ENCODE measurements at places on chromosomes 12 and 14.
A peak's percentile ranks its signal among the peaks of the same experiment; 100 is the strongest.

DNA sequence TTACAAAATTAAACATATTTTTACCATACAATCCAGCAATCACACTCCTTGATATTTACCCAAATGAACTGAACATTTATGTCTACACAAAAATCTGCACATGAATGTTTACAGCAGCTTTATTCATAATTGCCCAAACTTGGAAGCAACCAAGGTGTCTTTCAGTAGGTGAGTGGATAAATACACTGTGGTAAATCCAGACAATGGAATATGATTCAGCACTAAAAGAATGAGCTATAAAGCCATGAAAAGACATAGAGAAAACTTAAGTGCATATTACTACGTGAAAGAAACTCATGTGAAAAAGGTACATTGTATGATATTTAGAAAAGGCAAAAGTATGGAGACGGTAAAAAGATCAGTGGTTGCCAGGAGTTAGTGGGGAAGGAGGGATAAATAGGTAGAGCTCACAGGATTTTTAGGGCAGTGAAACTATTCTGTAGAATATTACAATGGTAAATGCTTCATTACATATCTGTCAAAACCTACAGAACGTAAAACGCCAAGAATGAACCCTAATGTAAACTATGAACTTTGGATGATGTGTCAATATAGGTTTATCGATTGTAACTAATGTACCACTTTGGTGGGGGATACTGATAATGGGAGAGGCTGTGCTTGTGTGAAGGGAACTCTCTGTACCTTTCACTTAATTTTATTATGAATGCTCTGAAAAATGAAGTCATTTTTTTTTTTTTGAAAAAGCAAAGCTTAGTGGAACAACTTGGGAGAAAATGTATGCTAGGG is 295.7 kb downstream of the CEP128 start:
- DNase-seq, result no peak

GRCh38 chr14:71607056-71607455 is 325.2 kb upstream of the RGS6 start:
- DNase-seq, result no peak

DNA sequence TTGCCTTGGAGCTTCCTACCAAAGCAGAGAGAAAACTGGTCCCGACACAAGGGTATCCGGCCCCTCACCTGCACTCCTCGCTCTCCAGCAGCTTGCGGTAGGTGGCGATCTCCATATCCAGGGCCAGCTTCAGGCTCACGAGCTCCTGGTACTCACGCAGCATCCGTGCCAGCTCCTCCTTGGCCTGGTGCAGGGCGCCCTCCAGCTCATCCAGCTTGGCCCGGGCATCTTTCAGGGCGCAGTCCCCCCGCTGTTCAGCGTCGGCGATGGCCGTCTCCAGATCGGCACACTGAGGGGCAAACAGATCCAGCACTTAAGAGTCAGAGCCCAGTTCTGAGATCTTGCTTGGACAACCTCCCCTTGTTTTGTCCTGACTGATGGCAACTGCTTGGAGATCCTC is 13.7 kb downstream of the KRT72 start:
- no peak for DNase-seq

DNA sequence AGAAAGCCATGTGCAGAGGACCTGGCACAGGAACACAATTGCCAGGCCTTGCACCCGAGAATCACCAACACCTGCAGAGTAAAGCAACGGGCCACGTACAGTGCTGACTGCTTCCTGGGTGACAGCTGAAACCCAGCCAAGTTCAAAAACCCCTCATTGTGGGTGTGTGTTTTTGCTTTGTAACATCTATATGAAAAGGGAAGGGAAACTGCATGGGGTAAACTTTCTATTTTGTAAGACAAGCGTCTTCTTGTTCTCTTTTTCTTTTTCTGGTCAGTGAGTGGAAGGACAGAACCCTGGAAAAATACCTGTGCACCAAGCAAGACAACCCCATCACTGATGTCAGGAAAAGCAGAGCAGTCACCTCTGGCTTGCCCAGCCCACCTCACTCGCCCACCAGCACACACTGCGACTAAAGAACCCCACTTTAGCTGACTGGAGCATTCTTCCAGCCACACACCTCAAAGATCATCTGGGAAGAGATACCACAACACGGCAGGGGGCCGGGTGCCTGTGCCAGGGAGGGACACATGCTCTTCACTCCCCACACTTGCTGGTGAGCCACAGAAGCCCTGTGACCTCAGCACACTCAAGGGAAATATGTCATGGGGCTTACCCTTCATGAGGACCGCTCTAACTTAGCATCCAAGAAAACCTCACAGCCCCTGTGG is 172.3 kb downstream of the NDUFA12 start:
- no peak for DNase-seq

DNA sequence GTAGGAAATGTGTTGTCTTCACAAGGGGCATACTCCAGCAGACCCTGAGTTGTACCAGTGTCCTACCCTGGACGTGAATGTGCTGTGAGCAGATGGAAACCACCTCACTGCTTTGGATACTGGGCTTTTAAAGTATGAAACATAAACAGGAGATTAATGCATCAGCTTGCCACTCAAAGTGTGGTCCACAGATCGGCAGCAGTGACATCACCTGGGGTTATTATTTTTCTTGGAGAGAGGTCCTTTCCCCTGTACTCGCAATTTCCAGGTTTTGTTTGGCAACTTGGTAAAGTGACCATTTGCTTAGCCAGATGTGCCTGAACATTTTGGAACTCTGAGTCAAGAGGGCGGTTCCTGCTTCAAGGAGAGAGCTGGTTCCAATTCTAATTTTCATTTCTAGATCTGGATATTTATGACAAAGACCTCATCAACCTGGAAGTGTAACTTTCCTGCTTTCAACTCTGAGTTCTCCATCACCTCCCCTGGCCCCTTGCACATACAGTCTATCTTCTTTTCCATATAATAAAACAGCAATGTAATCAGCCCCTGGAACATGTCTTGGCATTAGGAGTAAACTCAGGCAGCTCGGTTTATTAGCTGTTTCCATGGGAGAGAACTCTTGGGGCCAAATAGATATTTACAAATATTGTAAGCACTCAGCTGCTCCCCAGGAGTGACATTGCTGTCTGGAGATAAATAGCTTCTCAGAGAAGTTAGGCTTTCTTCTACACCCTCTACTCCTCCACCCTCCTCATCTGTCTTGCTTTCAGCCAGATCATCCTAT is 237.0 kb upstream of the TBX3 start:
- no peak for DNase-seq

DNA sequence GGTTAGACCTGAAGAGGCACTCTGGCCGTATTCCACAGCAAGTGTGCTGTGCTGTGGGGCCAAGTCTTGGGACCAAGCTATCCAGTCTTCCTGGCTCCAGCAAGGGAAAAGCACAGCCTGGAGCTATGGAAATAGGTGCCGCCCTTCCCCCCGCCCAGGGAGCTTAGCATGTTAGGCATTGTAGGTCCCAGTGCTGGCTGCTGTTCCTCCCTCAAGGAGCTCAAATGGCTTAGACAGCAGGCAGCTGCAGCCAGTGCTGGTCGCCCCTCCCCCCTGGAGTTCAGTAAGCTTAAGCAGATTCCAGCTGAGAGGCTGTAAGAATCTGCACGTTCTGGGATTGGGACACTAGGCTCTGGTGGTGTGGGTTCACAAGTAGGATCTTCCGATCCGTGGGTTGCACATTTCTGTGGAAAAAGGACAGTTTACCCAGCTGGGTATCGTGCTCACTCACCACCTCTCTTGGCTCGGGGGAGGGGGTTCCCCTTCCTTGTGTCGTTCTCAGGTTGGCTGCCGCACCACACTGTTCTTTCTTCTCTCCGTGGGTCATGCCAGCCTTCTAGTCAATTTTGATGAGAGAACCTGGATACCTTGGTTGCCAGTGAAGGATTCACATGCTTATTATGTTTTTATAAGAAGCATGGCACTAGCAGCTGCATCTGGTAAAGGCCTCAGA is 127.3 kb downstream of the CNTN1 start:
- no peak for DNase-seq

DNA sequence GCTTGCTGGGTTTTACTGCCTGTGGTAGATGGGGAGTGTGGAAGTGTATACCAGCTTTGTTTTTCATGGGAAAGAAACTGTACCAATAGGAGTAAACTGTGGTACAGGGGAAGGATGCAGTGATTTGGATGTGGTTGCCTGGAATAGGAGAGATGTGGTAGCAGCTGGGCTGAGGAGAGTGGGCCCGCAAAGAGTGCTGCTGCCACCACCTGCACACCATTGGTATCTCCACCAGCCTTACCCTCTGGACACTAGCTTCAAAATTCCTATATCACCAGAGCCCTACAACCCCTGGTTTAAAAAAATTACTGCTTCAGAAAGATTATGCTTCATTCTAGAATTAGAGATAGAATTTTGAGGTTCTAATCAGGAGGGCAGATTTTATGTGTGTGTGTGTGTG is 53.6 kb downstream of the AKAP6 start:
- no peak for DNase-seq

GRCh38 chr12:66491853-66492252 is 187.0 kb downstream of the GRIP1 start:
- DNase-seq, result no peak

DNA sequence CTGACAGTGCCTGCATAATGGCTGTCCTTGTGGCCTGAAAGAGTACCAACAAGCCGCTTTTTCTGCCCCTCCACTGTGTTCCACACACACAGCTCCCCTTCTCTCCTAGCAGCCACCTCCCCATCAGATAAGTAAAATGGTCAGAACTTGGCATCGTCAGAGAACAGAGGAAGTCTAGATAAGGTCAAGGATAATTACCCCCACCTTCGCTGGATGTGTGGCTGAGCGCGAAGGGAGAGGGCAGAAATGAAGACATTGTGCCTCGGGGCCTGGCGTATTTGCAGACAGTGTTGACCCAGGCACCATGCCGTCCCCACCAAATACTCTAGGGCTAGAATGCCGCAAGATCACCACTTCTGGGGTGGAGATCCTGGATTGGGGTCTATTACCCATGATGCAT is 30.6 kb downstream of the FBXO21 start:
- DNase-seq, result no peak

- DNase-seq, result no peak
These were observed 13.9 kb downstream of the SYT1 start for GRCh38 chr12:78878459-78878858.

DNA sequence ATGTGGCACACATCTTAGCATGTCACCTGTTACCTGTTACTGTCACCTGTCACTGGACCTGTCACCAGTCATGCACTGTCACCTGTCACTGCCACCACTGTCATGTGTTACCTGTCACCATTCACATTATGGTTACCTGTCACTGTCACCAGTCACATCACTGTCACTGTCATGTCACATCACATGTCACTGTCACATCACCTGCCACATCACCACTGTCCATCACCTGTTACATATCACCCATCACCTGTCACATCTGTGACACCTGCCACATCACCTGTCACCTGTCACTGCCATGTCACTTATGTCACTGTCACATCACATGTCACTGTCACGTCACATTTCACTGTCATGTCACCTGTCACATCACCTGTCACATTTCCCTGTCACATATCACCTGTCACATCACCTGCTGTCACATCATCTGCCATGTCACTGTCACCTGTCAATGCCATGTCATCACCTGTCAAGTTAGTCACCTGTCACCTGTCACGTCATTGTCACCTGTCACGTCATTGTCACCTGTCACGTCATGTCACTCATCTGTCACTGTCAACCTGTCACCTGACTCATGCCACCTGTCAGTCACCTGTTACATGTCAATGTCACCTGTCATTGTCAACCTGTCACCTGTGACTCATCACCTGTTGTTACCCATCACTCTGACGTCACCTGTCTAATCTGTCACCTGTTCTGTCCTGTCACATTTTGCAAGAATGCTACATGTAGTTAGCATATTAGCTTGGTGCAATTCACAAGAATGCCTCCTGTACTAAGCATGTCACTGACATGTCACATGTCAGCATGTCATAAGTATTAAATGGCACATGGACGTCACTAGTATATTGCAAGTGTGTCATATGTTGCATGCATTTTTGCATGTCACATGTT is 29.0 kb upstream of the TESC start:
- no peak for DNase-seq

- DNase-seq, result no peak
These were observed 4.9 kb upstream of the MRPL52 start for GRCh38 chr14:22824711-22825359.

- DNase-seq, result no peak
These were observed 29.5 kb downstream of the SPPL3 start for GRCh38 chr12:120874547-120875245.

GRCh38 chr12:9943240-9943639 is 11.1 kb upstream of the CLEC2A start:
- peak; percentile 39 for DNase-seq

GRCh38 chr12:2294651-2295475 is 242.1 kb downstream of the CACNA1C start:
- no peak for DNase-seq

GRCh38 chr14:96256407-96256806 is 397 bp downstream of the BDKRB1 start:
- DNase-seq, result no peak

DNA sequence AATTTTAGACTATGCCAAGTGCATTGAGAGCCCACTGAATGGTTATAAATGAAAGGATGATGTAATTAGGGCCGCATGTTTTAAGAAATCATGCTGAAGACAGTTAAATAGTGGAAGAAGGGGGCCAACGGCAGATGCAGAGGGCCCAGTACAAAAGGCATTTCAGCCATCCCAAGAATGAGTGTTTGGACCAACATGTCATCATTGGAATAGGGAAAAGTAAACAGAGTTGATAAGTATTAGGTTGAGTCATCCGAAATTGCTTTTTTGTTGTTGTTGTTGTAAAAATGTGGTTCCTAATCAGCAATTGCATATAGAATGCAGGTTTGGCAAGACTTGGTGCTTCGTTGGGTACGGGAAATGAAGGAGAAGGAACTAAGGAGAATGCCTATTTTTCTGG is 29.5 kb downstream of the BMP4 start:
- DNase-seq, result no peak

DNA sequence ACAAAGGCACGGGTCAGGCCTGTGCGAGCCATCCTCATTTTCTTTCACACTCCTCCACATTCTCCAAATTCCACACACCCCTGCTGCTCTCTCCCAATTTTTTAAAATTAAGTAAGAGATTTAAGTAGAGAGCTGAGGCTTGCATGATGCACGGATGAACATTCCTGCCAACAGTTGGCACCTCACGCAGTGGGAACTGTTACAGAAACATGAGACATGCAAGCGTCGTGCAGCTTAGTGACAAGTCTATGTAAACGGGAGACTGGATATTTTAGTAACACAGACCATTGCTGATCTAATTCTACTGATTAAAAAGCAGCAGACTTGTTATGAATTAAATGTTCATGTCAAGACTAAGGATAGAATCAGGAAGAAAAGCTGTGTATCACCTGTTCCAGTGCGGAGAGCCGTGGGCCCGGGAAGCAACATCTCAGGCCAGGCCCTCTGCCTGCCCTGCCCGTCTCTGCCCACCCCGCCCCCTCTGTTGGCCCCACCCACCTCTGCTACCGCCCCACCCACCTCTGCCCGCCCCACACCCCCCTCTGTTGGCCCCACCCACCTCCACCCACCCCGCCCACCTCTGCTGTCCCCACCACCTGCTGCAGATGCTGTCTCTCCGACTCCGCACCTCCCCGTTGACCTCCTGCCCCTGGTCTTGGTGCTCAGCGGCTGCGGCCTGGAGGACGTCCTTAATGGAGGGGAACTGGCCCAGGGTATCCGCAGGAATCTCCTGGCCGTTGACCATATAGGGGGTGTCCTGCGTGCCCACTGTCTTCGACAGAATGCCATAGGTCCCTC is 21.2 kb downstream of the GOLGA3 start:
- DNase-seq, result no peak
